Activated CD4-positive, alpha-beta memory T cell treated with anti-CD3 and anti-CD28 coated beads, Interleukin-2, amount 10 ng/mL, durations not matched to agents 7 days and 5 days (primary cell): ENCODE measurements at places on chromosomes 16 and 17.
A peak's percentile ranks its signal among the peaks of the same experiment; 100 is the strongest.

- peak; percentile 36 for DNase-seq
Observed at GRCh38 chr17:14359163-14360020, 58.5 kb downstream of the HS3ST3B1 start.

- no peak for DNase-seq
Observed at GRCh38 chr16:66569131-66569530, 2.9 kb downstream of the CMTM1 start.

DNA sequence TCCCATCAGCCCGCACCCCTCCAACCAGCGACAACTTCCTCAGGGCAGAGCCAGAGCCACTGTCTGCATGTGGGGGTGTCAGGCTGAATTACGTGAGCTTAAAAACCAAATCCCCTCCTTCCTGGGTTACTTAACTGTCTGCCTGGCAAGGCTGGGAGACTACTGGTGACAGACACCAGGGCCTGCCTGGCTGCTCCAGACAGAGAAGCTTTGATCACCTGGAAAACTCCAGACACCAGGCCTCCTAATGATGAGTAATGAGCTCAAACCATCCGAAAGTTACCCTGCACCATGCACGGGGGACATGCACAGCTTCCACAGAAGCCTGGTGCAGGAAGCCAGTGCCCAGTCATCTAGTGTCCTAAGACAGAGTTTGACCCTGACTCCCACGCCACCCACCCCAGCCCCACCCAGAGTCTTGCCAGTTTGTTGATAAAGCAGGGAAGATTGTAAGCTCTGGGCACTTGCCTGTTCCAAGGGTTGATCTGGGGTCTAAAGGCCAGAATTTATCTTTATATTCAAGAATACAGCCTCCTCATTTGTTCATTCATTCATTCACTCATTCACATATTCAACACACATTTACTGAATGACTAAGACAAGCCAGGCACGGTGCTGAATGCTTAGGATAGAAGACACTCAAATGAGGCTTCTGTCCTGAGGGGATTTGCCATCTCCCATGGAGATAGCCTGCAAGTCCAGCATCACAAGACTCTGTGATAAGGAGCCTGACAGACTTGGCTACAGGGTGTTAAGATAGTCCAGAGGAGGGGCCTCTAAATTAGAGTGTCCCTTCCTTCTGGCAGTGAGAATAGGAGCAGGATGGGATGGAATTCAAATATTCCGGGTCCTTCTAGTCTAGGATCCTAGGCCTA, 7.2 kb upstream of the CCDC182 start:
- no peak for DNase-seq

- DNase-seq: no peak
Observed at GRCh38 chr16:87881324-87882200, 12.3 kb upstream of the SLC7A5 start.
